ENCODE measurements at places on chromosomes 4 and X. TPM values are rescaled to one million over a fixed set of nuclear protein-coding genes. Genes with fewer than 3 reads are reported as not detected.

Gene CXorf49
- not detected for total RNA-seq

- DNase-seq = peak; percentile 74
Observed at GRCh38 chr4:2745981-2746806, 9.9 kb downstream of the TNIP2 start.

GRCh38 chrX:13489454-13489853 lies 79.9 kb upstream of the EGFL6 start:
- no peak for DNase-seq

- DNase-seq = no peak
Observed at GRCh38 chr4:152454398-152455011, 81.4 kb downstream of the FBXW7 start.

Data from chondrocyte (in vitro differentiated cells).